Cortex of kidney (tissue), 1 donor: ENCODE measurements at places on chromosomes 3 and 15.

DNA sequence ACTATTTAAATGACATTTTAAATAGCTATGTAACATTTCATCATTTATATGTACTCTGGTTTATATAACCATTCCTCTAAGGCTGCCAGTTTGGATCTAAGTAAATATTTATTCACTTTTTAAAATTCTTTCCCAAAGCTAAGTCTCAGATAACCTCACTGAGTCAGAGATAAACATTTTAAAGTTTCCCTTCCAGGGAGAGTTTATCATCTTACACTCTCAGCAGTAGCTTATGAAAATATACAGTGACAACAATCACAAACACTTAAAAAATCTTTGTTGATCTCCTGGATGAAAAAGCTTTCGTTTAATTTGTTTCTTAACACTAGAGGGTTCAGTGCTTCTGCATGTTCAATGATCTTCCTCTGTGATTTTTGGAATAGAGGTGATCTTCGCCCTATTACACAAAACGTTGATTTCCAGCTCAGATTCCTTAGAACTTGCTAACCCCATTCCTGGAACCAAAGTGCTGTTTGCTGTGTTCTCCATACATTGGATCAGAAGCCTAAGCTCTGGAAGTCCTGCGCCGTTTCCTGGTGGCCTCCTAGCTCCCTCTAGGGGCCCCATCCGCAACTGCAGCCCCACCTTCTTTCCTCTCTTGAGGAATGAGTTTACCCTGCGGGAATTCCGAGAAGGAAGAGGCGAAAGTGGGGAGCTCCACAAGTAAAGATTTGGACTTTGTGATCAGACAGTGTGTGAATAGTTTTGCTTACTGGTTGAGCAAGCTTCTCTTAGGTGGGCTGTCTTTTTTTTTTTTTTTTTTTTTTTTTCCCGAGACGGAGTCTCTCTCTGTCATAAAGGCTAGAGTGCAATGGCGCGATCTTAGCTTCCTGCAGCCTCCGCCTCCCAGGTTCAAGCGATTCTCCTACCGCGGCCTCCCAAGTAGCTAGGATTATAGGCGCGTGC is 29.3 kb upstream of the SACM1L start:
- no peak for DNase-seq

- no peak for DNase-seq
Observed at GRCh38 chr3:46824211-46824970, 38.9 kb downstream of the MYL3 start.

- no peak for DNase-seq
Observed at GRCh38 chr15:65819563-65819960, 27.5 kb upstream of the DENND4A start.

GRCh38 chr3:186589856-186590579 is 19.5 kb downstream of the DNAJB11 start:
- DNase-seq, result no peak
